ENCODE measurements at places on chromosomes 12 and 14.

DNA sequence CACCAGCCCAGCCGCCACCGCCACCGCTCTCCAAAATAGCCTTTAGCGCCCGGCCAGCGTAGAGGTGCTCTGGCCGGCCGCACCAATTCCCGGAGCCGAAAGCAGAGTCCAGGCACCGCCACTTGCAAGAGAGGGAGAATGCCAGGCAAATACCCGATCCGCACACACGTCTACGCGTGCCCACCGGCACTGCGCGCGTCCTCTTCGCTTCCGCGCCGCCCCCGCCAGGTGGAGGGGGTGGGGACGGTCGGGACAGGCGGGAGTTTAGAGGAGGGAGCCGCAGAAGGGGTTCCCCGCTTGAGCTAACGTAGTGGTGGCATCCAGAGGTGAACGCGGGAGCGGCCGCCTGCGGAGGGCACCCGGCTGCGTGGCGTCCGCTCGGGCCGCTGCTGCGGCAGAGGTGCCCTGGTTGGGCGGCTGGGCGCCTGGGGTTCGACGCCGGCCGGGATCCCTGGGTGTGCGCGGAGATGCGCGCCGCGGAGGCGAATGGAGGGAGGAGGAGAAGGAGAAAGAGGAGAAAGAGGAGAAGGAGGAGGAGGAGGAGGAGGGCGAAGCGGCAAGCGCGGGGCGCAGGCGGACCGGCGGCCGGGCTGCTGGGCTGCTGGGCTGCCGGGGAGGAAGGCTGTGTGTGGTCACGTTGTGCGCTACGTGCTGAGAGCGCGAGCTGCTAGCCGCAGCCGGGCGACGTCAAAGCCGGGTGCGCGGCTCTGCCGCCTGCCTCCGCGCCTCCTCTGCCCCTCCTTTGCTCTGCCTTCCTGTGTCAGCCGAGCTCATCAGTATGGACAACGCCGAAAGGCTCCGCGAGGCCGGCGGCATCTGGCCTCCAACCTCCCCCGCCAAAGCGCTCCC is at the start of gene MDGA2:
Gene MDGA2 (minus strand): TSS at position 140 of the 849 bp plus-strand sequence.
- DNase-seq, result no peak

DNA sequence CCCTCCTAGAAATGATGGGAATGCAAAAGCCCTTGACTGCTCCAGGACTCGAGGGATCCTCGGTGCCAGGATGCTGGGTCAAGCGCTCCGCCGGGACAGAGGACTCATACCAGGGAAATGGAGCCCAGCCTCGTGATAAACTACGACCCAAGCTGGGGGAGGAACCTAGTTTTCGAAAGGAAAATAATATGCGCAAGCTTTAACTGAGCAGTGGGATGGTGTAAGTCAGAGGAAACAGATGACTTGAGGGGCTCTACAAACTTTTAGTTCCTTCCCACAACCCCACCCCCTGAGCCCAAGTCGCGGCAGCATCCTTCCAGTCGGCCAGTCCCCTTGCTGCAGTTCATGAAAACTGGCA is 654 bp upstream of the SUPT16H start:
- DNase-seq, result no peak

GRCh38 chr12:56571121-56571520 is 49.5 kb downstream of the RBMS2 start:
- no peak for DNase-seq

DNA sequence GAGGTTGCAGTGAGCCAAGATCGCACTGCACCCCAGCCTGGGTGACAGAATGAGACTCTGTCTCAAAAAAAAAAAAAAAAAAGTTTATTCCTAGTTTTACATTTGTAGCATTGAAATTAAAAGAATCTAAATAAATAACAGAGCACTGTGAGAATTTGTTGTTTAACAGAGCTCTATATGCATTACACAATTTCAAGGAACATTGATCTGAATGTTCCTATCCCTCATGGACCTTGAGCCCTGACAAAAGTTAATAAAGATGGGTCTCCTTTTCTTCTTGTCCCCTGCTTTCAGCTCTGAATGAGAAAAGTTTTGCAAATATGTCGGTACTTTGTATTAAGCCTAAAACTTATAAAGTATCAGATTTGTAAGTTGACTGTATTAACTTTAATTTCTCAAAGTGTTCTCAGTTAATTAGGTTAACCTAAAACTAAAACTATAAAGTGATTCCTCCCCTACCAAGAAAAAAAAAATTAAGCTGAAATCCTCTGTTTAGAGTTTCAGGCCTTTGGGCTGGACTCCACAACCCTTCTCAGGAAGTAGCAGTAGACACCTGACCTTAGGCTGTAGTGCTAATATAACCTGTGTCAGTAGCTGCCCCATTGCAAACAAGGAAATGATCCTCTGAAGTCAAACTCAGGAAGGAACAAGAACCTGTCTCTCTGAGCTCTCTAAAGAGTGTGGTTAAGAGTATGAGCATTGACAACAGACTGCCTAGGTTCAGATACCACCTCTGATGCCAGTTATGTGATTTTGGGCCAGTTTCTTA is 477.6 kb downstream of the DPF3 start:
- DNase-seq, result no peak

GRCh38 chr12:120218680-120219606 is 18.0 kb upstream of the RPLP0 start:
- DNase-seq, result no peak

DNA sequence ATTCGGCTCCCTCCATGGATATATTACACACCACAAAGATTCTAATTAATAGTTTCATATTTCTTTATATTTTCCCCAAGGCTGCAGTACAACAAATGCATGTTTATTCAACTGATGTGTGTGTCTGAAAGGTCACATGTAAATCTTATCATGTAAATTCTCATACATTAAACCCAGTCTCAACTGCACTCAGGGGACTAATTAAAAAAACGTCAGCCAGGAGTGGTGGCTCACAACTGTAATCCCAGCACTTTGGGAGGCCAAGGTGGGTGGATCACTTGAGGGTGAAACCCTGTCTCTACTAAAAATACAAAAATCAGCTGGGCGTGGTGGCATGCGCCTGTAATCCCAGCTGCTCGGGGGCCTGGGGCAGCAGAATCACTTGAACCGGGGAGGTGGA is 67.8 kb downstream of the MAP3K9 start:
- DNase-seq, result no peak

Measured in stimulated activated CD4-positive, alpha-beta T cell treated with anti-CD3 and anti-CD28 coated beads, Interleukin-4, amount 100 ng/mL, for 1 hour (primary cell).